ENCODE measurements at places on chromosomes 1 and 21. TPM values are rescaled to one million over a fixed set of nuclear protein-coding genes. Genes with fewer than 3 reads are reported as not detected.

GRCh38 chr1:59364037-59364436 is 67.1 kb downstream of the FGGY start:
- no peak overlapping the region for H3K4me3 ChIP-seq
- H3K36me3 ChIP-seq, result no peaks in the 10 kb centered on the region
- no peak overlapping the region for H3K27ac ChIP-seq
- no peak for DNase-seq
- peaks cover 38% of the 10 kb centered on the region for H3K4me1 ChIP-seq
- H3K27me3 ChIP-seq, result no peaks in the 10 kb centered on the region

- DNase-seq, result peak; percentile 28
- H3K4me3 ChIP-seq, result no peak overlapping the region
- no peak overlapping the region for H3K27ac ChIP-seq
- no peaks in the 10 kb centered on the region for H3K27me3 ChIP-seq
- H3K36me3 ChIP-seq, result no peaks in the 10 kb centered on the region
These were observed 4.8 kb downstream of the NECTIN4 start for GRCh38 chr1:161084597-161084988.

Gene RAB7B
- polyA plus RNA-seq, result 1.1 TPM

Gene C1QA
- 128 TPM for polyA plus RNA-seq

Gene OR2L3
- polyA plus RNA-seq, result not detected

Gene BRINP3
- polyA plus RNA-seq, result 9.2 TPM

DNA sequence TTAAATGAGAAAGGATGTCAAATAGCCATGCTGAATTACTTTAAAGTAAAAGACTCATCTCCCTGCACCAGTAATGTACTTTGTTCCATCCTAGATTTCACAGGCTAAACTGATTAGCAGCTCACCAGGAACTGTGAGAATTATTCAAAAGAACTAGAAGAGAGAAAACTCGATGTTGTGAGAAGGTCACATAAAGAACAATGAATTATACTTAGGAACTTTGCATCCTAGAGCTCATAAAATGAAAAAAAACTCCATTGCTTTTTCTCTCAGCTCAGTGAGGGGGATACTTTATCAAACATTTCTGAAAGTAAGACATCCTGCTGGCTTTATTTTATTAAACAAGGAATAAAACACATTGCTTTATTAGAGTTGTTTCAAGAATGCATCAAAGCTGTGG is 278.5 kb downstream of the MRPL39 start:
- H3K27me3 ChIP-seq, result no peaks in the 10 kb centered on the region
- H3K27ac ChIP-seq, result no peak overlapping the region
- H3K36me3 ChIP-seq, result no peaks in the 10 kb centered on the region
- H3K4me1 ChIP-seq, result no peaks in the 10 kb centered on the region

Gene CDCP2
- not detected for polyA plus RNA-seq

DNA sequence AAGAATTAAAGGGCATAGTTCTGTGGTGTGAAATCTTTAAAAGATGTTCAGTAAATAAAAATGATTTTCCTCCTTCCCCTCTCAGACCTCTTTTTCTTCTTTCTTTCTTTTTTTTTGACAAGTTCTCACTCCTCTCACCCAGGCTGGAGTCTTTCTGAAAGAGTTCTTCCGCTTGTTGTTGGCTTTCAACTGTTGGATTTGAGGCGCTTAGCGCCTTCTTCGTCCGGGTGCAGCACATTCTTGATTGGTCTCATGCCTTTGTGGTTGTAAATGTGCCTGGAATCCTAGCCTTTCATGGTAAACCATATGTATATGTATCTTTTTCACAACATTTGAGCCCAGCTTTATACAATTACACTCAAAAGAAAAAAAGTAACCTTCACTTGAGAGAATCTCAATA is 980 bp upstream of the METTL18 start:
- peak overlapping the region; percentile 71 for H3K4me3 ChIP-seq
- H3K27me3 ChIP-seq, result no peaks in the 10 kb centered on the region
- peaks cover 9% of the 10 kb centered on the region for H3K4me1 ChIP-seq
- H3K36me3 ChIP-seq, result no peaks in the 10 kb centered on the region
- H3K27ac ChIP-seq, result no peak overlapping the region
- peak; percentile 9 for DNase-seq

DNA sequence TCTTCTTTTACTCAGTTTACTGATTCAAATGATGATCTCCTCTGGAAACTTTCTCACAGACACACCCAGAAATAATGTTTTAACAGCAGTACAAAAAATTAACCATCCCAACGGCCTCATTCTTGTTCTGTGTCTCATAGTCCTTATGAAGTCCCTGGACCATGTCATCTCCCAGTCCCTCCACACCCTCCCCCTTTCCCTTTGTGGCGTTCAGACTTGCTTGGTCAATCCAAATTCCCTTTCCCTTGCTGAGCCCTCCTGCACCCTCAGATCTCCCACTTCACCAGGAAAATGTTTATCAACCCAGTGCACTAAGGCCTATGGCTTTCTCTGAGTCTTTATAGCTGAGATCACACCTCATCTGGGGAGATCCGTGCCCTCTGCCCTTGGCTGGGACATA is 85.9 kb downstream of the CENPF start:
- H3K4me1 ChIP-seq, result no peaks in the 10 kb centered on the region
- H3K27me3 ChIP-seq, result peaks cover 1% of the 10 kb centered on the region
- H3K27ac ChIP-seq, result no peak overlapping the region
- DNase-seq, result no peak
- H3K4me3 ChIP-seq, result no peak overlapping the region

- H3K36me3 ChIP-seq, result no peaks in the 10 kb centered on the region
- no peak overlapping the region for H3K4me3 ChIP-seq
- H3K27me3 ChIP-seq, result no peaks in the 10 kb centered on the region
These were observed 107.0 kb downstream of the PDE9A start for GRCh38 chr21:42760361-42760950.

Gene CLDN17
- not detected for polyA plus RNA-seq

DNA sequence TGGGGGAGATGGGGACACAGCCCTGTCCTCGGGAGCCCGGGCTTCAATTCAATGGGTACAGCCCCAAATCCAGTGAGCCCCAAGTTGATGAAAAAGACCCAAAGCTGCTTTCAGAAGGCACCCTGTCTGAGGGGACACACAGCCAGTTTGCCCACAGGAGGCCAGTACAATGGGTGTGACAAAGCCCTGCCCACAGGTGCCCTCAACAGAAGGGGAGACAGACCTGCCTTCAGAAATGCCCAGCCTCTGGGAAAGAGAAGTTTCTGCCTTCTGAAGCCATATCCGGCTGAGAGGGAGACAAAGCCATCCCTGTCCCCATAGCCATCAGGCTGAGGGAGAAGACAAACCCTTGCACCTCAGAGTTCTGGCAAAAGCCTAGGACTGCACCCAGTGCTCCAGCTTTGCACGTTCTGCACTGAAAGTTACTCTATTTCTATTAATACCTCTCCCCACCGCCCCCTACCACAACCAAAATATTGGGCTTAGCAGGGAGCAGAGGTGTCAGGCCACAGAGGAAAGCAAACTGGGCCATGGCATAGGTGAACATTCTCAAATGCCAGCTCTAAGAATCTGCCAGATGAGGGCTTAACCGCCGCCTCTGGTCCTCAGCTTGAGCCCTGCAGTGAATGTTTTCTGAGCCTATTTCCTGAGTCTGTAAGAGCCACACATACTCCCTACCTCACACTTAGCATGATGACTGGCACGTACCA is 18.0 kb upstream of the PTAFR start:
- DNase-seq, result no peak
- no peaks in the 10 kb centered on the region for H3K27me3 ChIP-seq
- H3K4me1 ChIP-seq, result no peaks in the 10 kb centered on the region
- peaks cover 6% of the 10 kb centered on the region for H3K36me3 ChIP-seq
- H3K27ac ChIP-seq, result no peak overlapping the region

DNA sequence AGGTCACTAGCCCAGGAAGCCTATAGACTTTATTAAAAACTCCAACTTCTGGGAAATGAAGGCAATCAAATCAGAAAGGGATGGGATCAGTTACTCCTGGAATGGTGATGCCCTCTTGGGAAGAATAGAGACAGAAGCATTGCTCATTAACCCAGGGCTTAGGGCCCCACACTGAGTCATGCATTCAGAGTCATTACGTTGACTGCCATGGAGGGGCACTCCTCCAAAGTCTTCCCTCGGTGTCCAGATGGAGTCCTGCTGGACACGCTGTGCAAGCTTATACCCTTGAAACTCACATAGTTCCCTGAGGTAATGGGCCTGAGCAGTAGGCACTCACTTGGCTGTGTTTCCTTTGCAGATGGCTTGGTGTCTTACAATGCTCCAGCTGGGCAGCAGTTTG is 35.2 kb upstream of the HSD17B7 start:
- no peak for DNase-seq
- H3K27ac ChIP-seq, result no peak overlapping the region
- H3K4me1 ChIP-seq, result no peaks in the 10 kb centered on the region
- H3K36me3 ChIP-seq, result peaks cover 2% of the 10 kb centered on the region
- no peaks in the 10 kb centered on the region for H3K27me3 ChIP-seq
- no peak overlapping the region for H3K4me3 ChIP-seq

- H3K36me3 ChIP-seq, result no peaks in the 10 kb centered on the region
- H3K4me3 ChIP-seq, result no peak overlapping the region
- no peaks in the 10 kb centered on the region for H3K4me1 ChIP-seq
- no peaks in the 10 kb centered on the region for H3K27me3 ChIP-seq
- DNase-seq, result no peak
These were observed 439.5 kb downstream of the SMYD3 start for GRCh38 chr1:246067432-246068216.

- no peaks in the 10 kb centered on the region for H3K36me3 ChIP-seq
- no peak for DNase-seq
- H3K4me1 ChIP-seq, result peaks cover 7% of the 10 kb centered on the region
- no peak overlapping the region for H3K27ac ChIP-seq
These were observed 59.3 kb upstream of the NTPCR start for GRCh38 chr1:232891071-232891470.

DNA sequence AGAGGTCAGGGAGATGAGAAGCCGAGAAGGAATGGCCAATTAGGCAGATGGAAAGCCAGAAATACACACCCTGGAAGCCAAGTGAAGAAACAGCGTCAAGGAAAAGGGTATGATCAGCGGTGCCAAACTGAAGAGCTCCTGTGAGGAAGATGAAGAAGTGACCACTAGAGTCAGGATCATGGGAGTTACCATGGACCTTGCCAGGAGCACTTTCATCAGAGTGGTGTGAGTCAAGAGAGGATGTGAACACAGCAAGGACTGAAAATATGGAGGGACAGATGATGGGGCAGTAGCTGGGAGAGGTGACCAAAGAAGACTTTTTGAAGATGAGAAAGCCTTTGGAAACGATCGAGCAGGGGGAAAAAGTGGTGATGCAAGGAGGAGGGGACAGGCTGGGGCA is 50.4 kb downstream of the CD34 start:
- H3K4me3 ChIP-seq, result no peak overlapping the region
- H3K27ac ChIP-seq, result peak overlapping the region; percentile 5
- no peaks in the 10 kb centered on the region for H3K27me3 ChIP-seq
- no peak for DNase-seq
- H3K4me1 ChIP-seq, result peaks cover 6% of the 10 kb centered on the region

Gene CYP4A11
- polyA plus RNA-seq, result 0.09 TPM

Gene AMPD1
- polyA plus RNA-seq, result 0.24 TPM

Gene AKNAD1
- polyA plus RNA-seq, result not detected

- H3K4me1 ChIP-seq, result no peaks in the 10 kb centered on the region
- DNase-seq, result no peak
- H3K36me3 ChIP-seq, result no peaks in the 10 kb centered on the region
- H3K4me3 ChIP-seq, result no peak overlapping the region
These were observed 321.0 kb upstream of the SNX7 start for GRCh38 chr1:98340511-98340910.

DNA sequence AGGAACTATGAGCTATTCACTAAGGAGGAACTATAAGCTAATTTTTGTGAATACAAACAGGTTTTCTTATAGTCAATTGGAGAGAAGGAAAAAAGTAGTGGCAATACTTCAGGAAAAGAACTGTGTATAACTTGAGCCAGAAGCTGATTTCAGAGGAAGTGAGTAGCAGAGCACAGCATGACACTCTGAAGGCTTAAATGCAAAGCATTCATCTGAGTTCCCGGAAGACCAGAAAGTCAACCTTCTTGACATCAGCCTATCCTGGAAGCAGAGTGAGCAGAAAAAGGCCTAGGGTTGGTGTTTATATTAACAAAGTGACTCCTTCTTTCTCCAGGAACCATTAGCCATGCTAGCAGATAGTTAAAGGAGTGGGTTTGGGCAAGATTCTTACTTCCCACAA is 545.2 kb downstream of the MRPL39 start:
- no peaks in the 10 kb centered on the region for H3K27me3 ChIP-seq
- H3K4me3 ChIP-seq, result no peak overlapping the region
- no peaks in the 10 kb centered on the region for H3K36me3 ChIP-seq
- no peak for DNase-seq
- H3K27ac ChIP-seq, result no peak overlapping the region

- no peaks in the 10 kb centered on the region for H3K36me3 ChIP-seq
- no peak overlapping the region for H3K27ac ChIP-seq
- H3K4me1 ChIP-seq, result peaks cover 20% of the 10 kb centered on the region
- H3K27me3 ChIP-seq, result no peaks in the 10 kb centered on the region
- no peak overlapping the region for H3K4me3 ChIP-seq
These were observed 7.7 kb upstream of the CDC42 start for GRCh38 chr1:22044690-22045420.

DNA sequence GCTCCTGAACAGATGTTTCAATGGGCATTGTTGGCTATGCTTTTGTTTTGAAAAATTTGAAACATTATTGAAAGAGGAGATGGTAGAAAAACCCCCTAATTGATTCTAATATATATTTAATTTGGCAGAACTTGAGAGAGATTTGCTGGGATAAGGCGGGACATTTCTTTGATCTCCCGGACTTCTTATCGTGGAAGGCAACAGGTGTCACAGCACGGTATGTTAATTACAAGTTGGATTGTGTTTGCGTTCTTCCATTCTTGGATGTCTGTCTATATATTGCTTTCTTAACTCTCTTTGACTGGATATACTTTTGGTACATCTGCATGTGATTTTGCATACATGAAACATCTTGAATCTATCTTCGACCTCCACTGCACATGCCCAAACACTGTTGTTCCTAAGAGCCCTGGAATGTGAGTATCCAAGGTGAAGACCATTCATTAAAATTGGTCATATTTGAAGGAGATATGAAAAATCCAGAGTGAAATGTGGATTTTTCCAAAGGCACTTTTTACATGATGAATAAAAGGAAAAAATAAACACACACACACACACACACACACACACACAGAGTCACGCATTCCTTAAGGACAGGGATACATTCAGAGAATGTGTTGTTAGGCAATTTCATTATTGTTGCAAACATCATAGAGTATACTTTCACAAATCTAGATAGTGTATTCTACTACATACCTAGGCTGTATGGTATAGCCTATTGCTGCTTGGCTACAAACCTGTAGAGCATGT is 81.9 kb downstream of the FGGY start:
- no peaks in the 10 kb centered on the region for H3K27me3 ChIP-seq
- H3K36me3 ChIP-seq, result no peaks in the 10 kb centered on the region
- H3K27ac ChIP-seq, result no peak overlapping the region
- no peaks in the 10 kb centered on the region for H3K4me1 ChIP-seq

GRCh38 chr1:183887826-183888819 is 83.2 kb downstream of the RGL1 start:
- H3K27ac ChIP-seq, result no peak overlapping the region
- DNase-seq, result no peak
- H3K36me3 ChIP-seq, result no peaks in the 10 kb centered on the region
- H3K27me3 ChIP-seq, result no peaks in the 10 kb centered on the region
- H3K4me1 ChIP-seq, result peaks cover 16% of the 10 kb centered on the region
- H3K4me3 ChIP-seq, result no peak overlapping the region

All from small intestine (tissue), 16 donors.